ENCODE measurements at places on chromosomes 16 and 17. TPM values are rescaled to one million over a fixed set of nuclear protein-coding genes. Genes with fewer than 3 reads are reported as not detected.

STXBP4 gene
- 18.2 TPM for total RNA-seq

TAT gene
- total RNA-seq, result not detected

ANKRD40CL gene
- total RNA-seq, result not detected

MFAP4 gene
- total RNA-seq, result 3.8 TPM

TBX4 gene
- total RNA-seq, result not detected

DNA sequence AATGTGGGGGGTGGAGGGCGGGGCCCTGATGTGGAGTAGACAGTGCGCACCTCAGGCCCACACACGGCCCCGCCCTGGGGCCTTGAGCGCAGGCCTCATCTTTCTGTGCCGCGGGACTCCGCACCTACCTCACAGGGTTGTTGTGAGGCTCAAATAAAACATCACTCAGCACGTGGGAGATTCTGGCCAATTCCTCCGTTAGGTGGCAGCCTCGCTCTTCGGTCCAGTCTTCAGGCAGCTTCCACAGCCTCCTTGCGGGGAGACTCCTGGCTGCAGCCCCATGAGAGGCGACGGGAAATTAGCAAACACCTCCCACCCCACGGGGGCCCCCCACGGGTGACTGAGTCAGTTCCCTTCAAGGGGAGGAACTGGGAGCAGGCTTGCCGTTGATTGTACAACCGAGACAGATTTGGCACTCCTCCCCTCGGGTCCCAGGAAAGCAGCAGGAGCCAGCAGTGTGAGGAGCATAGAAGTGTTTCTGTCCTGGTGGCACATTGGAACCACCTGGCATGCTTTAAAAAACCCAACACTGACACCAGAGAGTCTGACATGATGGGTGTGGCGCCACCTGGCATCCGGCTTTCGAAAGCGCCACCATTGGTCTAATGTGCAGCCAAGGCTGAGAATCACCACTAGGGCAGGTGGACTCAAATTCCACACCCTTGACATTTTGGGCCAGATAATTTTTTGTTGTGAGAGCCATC, 7.6 kb downstream of the MRM1 start:
- H3K4me3 ChIP-seq, result no peak overlapping the region
- peak; percentile 70 for DNase-seq
- no peaks in the 10 kb centered on the region for H3K27me3 ChIP-seq
- no peaks in the 10 kb centered on the region for H3K36me3 ChIP-seq

- DNase-seq, result no peak
- H3K27me3 ChIP-seq, result no peaks in the 10 kb centered on the region
- no peak overlapping the region for H3K4me3 ChIP-seq
- no peak overlapping the region for H3K27ac ChIP-seq
- peaks cover 14% of the 10 kb centered on the region for H3K4me1 ChIP-seq
Observed at GRCh38 chr16:25608002-25608401, 83.8 kb upstream of the HS3ST4 start.

GRCh38 chr17:27657620-27658019, 26.6 kb downstream of the LGALS9 start:
- no peak overlapping the region for H3K27ac ChIP-seq
- H3K4me1 ChIP-seq, result no peaks in the 10 kb centered on the region
- H3K27me3 ChIP-seq, result no peaks in the 10 kb centered on the region
- H3K36me3 ChIP-seq, result no peaks in the 10 kb centered on the region
- no peak for DNase-seq

GRCh38 chr16:56513091-56513490, 6.7 kb downstream of the BBS2 start:
- no peaks in the 10 kb centered on the region for H3K27me3 ChIP-seq
- DNase-seq, result no peak
- no peaks in the 10 kb centered on the region for H3K36me3 ChIP-seq
- no peak overlapping the region for H3K4me3 ChIP-seq
- H3K4me1 ChIP-seq, result no peaks in the 10 kb centered on the region

- H3K4me3 ChIP-seq, result no peak overlapping the region
- H3K36me3 ChIP-seq, result no peaks in the 10 kb centered on the region
- DNase-seq, result no peak
- H3K4me1 ChIP-seq, result no peaks in the 10 kb centered on the region
Observed at GRCh38 chr16:86398622-86399021, 111.7 kb upstream of the FOXF1 start.

DNA sequence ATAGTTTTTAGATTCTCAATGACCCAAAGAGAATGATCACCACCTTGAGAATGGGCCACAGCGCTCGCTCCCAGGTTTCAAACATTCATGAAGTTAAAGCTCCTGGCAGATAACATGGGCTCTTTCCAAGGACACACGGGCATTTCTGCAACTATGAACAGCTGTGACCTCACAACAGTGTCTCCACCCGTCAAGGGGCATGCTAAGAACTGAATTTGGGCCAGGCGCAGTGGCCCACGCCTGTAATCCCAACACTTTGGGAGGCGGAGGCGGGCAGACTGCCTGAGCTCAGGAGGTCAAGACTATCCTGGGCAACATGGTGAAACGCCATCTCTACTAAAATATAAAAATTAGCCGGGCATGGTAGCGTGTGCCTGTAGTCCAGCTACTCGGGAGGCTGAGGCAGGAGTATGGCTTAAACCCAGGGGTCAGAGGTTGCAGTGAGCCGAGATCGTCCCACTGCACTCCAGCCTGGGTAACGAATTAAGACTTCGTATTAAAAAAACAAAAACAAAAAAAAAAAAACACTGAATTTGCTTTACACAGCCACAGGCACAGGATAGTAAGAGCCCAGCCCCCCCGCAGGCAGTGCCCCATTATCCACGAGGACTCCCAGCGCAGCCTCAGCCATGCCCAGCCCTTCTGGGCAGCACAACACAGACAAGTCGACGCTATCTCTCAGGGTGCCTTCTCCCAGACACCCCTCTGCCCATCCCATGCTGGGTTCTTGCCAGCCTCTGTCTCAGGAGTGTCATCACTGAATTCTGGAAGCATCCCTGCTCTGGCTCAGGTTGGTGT, 7.2 kb downstream of the USP7 start:
- no peak for DNase-seq
- peaks cover 39% of the 10 kb centered on the region for H3K4me1 ChIP-seq
- H3K36me3 ChIP-seq, result no peaks in the 10 kb centered on the region
- no peak overlapping the region for H3K27ac ChIP-seq
- no peak overlapping the region for H3K4me3 ChIP-seq

DNA sequence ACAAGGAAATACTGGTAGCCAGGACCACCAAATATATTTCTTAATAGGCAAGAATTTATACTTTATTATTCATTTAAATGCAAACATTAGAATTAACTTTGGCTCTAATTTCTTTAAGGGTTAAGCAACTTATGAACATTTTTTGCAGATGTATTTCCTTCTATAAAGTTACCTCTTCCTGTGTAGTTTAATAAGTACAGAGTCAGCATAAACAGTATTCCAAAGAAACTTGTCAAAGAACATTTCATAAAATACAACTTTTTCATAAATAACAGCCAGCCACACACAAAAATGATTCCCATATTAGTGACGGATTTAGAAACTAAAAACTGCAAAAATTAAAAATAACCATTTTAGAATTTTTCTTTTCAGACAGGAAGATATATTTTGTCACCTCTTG, 723.2 kb downstream of the KCNJ2 start:
- H3K36me3 ChIP-seq, result no peaks in the 10 kb centered on the region
- H3K4me3 ChIP-seq, result no peak overlapping the region
- H3K27me3 ChIP-seq, result no peaks in the 10 kb centered on the region
- DNase-seq, result no peak
- no peaks in the 10 kb centered on the region for H3K4me1 ChIP-seq
- no peak overlapping the region for H3K27ac ChIP-seq

GRCh38 chr17:70238646-70239045, 69.3 kb downstream of the KCNJ2 start:
- H3K27me3 ChIP-seq, result no peaks in the 10 kb centered on the region
- DNase-seq, result no peak
- H3K36me3 ChIP-seq, result no peaks in the 10 kb centered on the region

DNA sequence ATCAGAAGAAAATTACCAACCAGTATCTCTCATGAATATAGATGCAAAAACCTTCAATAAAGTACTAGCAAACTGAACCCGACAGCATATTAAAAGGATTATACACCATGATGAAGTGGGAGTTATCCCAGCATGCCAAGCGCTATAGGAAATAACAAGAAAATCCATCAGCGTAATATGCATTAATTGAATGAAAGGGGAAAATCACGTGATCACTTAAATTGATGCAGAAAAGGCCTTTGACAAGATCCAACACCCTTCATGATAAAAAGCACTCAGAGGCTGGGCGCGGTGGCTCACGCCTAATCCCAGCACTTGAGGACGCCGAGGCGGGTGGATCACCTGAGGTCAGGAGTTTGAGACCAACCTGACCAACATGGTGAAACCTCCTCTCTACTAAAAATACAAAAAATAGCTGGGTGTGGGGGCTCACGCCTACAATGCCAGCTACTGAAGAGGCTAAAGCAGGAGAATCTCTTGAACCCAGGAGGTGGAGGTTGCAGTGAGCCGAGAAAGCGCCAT, 4.8 kb downstream of the CTRB2 start:
- H3K4me3 ChIP-seq, result no peak overlapping the region
- DNase-seq, result no peak
- no peaks in the 10 kb centered on the region for H3K27me3 ChIP-seq
- no peaks in the 10 kb centered on the region for H3K4me1 ChIP-seq
- no peaks in the 10 kb centered on the region for H3K36me3 ChIP-seq

DNA sequence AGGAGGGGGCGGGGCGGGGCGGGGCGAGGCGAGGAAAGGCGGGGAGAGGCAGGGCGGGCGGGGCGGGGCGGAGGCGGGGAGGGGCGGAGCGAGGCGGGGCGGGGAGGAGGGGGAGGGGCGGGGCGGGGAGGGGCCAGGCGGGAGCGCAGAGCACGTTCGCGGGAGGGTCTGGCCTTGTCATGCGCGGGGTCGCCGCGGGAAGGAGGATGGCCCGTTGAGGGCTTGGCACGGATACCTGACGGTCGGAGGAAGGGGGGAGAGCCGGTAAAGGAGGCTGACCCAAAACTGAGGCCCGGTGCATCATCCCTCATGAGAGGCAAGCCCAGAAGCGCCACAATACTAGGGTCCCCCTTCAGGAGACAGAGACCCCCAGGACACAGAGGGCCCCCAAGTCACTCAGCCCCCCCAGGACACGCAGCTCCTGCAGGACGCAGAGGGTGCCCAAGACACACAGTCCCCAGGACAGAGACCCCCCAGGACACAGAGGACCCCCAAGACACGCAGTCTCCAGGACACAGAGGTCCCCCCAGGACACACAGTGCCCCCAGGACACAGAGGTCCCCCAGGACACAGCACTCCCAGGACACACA, 593 bp upstream of the WDR45B start:
- H3K27ac ChIP-seq, result no peak overlapping the region
- peaks cover 6% of the 10 kb centered on the region for H3K4me1 ChIP-seq
- no peaks in the 10 kb centered on the region for H3K27me3 ChIP-seq
- peak; percentile 66 for DNase-seq
- no peak overlapping the region for H3K4me3 ChIP-seq

GRCh38 chr17:8799570-8800212, 526 bp upstream of the MFSD6L start:
- no peaks in the 10 kb centered on the region for H3K36me3 ChIP-seq
- DNase-seq, result no peak
- H3K4me1 ChIP-seq, result no peaks in the 10 kb centered on the region
- no peak overlapping the region for H3K27ac ChIP-seq
- peak overlapping the region; percentile 29 for H3K4me3 ChIP-seq

GRCh38 chr16:19707569-19708295, 10.3 kb downstream of the KNOP1 start:
- no peak overlapping the region for H3K4me3 ChIP-seq
- H3K36me3 ChIP-seq, result peaks cover 58% of the 10 kb centered on the region
- H3K27ac ChIP-seq, result 0 out of 2 replicates have a peak overlapping the region, but pooled peaks have one; percentile 22
- H3K27me3 ChIP-seq, result no peaks in the 10 kb centered on the region

GRCh38 chr17:82965371-82965770, 114.0 kb upstream of the METRNL start:
- no peak overlapping the region for H3K4me3 ChIP-seq
- peaks cover 5% of the 10 kb centered on the region for H3K36me3 ChIP-seq
- H3K27ac ChIP-seq, result no peak overlapping the region
- no peak for DNase-seq

- H3K27ac ChIP-seq, result peak within 1 kb of the TSS; percentile 76
- H3K27me3 ChIP-seq, result peaks cover 2% of the 10 kb centered on the region
- H3K4me1 ChIP-seq, result peaks cover 25% of the 10 kb centered on the region
- no peaks in the 10 kb centered on the region for H3K36me3 ChIP-seq
- no peak for DNase-seq
Observed at GRCh38 chr16:57536306-57537193, at the start of gene CCDC102A. Gene CCDC102A, minus strand, starts transcription at chr16:57536571. Its CDS starts 7,394 bp downstream, at chr16:57529177.

GRCh38 chr17:3685174-3685573, 10.8 kb downstream of the P2RX5 start:
- peak; percentile 41 for DNase-seq
- H3K27ac ChIP-seq, result no peak overlapping the region
- no peaks in the 10 kb centered on the region for H3K4me1 ChIP-seq
- no peak overlapping the region for H3K4me3 ChIP-seq
- no peaks in the 10 kb centered on the region for H3K27me3 ChIP-seq

DNA sequence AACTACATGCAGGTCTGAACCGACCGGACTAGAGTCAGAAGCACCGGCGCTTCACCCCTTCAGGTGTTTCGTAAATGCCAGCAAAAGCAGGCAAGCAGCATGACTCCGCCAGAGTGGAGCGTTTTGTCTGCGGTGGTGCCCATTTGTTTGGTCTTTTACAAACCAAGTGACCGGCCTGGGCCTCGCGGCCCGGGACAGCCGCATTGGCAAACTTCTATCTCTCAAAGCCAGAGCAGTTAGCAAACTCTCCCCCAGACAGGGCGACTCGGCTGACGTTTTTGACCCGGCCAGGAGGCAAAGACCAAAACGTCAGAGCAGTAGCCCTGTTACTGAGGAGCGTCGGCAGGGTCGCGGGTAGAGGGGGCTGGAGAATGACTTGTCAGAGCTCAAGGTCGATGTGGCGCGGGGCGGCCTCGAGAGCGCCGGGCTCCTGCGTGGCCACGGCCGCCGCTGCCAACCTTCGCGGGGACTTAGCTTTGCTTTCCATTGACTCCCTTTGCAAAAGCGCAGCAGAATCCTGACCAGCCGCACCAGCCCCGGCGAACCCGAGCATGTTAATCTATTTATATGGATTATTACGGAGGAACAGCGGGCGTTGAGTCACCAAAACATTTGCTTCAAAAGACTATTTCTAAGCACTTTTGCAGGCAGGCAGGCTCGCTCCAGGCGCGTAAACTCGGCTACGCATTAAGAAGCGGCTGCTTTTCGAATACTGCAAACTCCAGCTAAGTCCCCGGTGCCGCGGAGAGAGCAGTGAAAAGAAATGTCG, 763 bp upstream of the SOX9 start:
- H3K27ac ChIP-seq, result no peak overlapping the region
- peak overlapping the region; percentile 93 for H3K4me3 ChIP-seq
- DNase-seq, result no peak
- H3K36me3 ChIP-seq, result no peaks in the 10 kb centered on the region
- H3K27me3 ChIP-seq, result peaks cover 73% of the 10 kb centered on the region

- no peaks in the 10 kb centered on the region for H3K4me1 ChIP-seq
- no peak overlapping the region for H3K27ac ChIP-seq
- no peaks in the 10 kb centered on the region for H3K27me3 ChIP-seq
- no peak overlapping the region for H3K4me3 ChIP-seq
- DNase-seq, result no peak
Observed at GRCh38 chr17:35022536-35023063, 40.9 kb downstream of the RFFL start.

Measured in H1 (cell line).